ENCODE measurements at places on chromosomes 2 and 18. TPM values are rescaled to one million over a fixed set of nuclear protein-coding genes. Genes with fewer than 3 reads are reported as not detected.
A peak's percentile ranks its signal among the peaks of the same experiment; 100 is the strongest.

Gene FER1L5
- total RNA-seq: not detected

Gene STARD6
- not detected for total RNA-seq

DNA sequence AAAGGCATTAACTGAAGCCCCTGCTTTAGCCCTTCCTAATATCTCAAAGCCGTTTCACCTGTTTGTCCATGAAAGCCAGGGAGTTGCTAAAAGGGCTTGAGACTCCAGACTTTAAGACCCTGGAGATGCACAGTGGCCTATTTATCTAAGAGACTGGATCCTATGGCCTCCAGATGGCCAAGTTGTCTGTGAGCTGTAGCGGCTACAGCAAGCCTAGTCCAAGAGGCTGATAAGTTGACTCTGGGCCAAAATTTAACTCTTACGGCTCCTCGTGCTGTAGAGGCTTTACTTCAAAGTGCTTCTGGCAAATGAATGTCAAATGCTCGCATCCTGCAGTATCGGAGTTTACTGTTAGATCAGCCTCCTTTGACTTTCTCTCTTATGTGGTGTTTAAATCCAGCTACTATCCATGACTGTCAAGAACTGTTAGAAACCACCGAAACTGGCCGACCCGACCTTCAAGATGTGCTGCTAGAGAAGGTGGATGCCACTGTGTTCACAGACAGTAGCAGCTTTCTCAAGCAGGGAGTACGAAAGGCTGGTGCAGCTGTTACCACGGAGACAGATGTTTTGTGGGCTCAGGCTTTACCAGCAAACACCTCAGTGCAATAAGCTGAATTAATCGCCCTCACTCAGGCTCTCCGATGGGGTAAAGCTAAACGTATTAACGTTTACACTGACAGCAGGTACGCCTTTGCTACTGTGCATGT lies 336.7 kb upstream of the CNTNAP5 start:
- no peaks in the 10 kb centered on the region for H3K4me1 ChIP-seq
- DNase-seq: no peak
- H3K36me3 ChIP-seq: no peaks in the 10 kb centered on the region
- H3K27me3 ChIP-seq: no peaks in the 10 kb centered on the region
- H3K27ac ChIP-seq: no peak overlapping the region

DNA sequence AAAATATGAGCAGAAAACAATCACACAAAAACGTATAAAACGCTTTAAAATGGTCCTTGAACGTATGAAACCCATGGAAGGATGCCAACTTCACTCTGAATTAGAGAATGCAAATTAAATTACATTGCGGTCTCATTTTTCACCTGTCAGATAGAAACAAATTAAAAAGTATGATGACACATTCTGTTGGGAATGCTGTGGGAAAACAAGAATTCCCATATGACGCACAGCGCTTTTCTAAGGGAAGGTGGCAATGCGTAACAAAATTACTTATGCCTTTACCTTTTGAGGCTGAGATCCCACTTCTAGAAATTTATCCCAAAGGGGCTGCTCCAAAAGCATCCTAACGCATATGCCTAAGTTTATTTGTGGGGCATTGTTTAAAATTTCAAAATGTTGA lies 3.8 kb upstream of the RPS7 start:
- no peaks in the 10 kb centered on the region for H3K36me3 ChIP-seq
- H3K4me1 ChIP-seq: no peaks in the 10 kb centered on the region
- H3K27ac ChIP-seq: no peak overlapping the region
- H3K27me3 ChIP-seq: no peaks in the 10 kb centered on the region
- no peak overlapping the region for H3K4me3 ChIP-seq

DNA sequence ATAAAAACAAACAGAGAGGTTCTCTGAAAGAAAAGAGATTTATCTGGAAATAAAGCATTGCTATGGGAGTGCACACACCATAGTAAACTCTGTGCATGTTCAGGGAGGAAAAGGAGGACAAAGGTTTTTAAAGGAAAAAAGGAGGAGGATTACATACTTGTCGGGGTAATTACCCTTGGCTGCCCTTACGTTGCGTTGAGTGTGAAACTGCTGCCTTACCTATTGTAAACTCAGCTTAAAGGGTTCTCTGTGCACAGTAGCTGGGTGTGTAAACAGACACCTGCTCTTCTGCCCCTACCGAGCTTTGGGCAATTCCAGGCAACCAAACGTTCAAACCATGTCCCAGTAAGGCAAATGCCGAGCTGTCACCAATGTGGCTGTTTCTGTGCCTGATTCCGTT lies 29.6 kb upstream of the PXDN start:
- H3K36me3 ChIP-seq: no peaks in the 10 kb centered on the region
- H3K27ac ChIP-seq: no peak overlapping the region
- H3K4me1 ChIP-seq: no peaks in the 10 kb centered on the region
- H3K4me3 ChIP-seq: no peak overlapping the region
- H3K27me3 ChIP-seq: no peaks in the 10 kb centered on the region

GRCh38 chr2:71747559-71747958 lies 294.2 kb downstream of the DYSF start:
- no peak overlapping the region for H3K4me3 ChIP-seq
- H3K27me3 ChIP-seq: no peaks in the 10 kb centered on the region
- no peaks in the 10 kb centered on the region for H3K4me1 ChIP-seq
- peak overlapping the region; percentile 76 for H3K27ac ChIP-seq
- no peak for DNase-seq

Gene LAMA1
- total RNA-seq: 2.4 TPM

DNA sequence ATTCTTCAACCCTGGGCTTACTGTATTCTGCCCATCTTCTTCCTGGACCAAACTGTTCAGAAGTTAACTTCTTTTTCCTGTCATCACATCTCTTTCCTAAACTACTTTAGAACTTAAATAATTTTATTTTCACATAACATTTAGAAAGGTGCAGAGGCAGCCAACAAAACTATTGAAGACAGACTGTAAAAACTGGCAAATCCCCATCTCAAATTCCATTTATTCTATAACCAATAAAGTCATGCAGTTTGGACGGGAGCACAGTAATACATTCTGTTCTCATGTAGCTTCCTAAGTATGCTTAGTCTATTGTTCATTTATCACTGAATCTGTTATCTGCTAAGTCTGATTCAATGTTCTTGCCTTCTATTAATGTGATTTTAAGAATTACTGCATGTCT lies 99.1 kb downstream of the SMAD2 start:
- H3K4me1 ChIP-seq: no peaks in the 10 kb centered on the region
- H3K27ac ChIP-seq: no peak overlapping the region
- no peak for DNase-seq
- H3K36me3 ChIP-seq: no peaks in the 10 kb centered on the region
- H3K27me3 ChIP-seq: no peaks in the 10 kb centered on the region
- no peak overlapping the region for H3K4me3 ChIP-seq

DNA sequence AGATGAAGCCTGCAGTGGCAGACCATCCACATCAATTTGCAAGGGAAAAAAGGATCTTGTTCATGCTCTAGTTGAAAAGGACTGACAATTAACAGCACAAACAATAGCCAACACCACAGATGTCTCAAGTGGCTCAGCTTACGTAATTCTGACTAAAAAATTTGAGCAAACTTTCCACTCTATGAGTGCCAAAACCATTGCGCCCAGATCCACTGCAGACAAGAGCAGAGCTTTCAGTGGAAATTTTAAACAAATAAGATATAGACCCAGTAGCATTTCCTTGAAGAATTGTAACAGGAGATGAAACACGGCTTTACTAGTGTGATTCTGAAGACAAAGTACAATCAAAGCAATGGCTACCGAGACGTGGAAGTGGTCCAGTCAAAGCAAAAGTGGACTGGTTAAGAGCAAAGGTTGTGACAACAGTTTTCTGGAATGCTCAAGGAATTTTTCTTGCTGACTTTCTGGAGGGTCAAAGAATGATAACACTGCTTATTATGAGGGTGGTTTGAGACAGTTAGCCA lies 12.0 kb upstream of the ZNF396 start:
- H3K4me3 ChIP-seq: peak overlapping the region; percentile 16
- no peaks in the 10 kb centered on the region for H3K27me3 ChIP-seq
- no peak for DNase-seq
- H3K4me1 ChIP-seq: no peaks in the 10 kb centered on the region
- H3K36me3 ChIP-seq: no peaks in the 10 kb centered on the region

Gene HOXD13
- total RNA-seq: not detected

GRCh38 chr2:144015655-144016245 lies 504.2 kb downstream of the ZEB2 start:
- no peak for DNase-seq
- H3K27me3 ChIP-seq: no peaks in the 10 kb centered on the region
- no peak overlapping the region for H3K27ac ChIP-seq
- H3K4me3 ChIP-seq: no peak overlapping the region
- H3K4me1 ChIP-seq: peaks cover 4% of the 10 kb centered on the region

DNA sequence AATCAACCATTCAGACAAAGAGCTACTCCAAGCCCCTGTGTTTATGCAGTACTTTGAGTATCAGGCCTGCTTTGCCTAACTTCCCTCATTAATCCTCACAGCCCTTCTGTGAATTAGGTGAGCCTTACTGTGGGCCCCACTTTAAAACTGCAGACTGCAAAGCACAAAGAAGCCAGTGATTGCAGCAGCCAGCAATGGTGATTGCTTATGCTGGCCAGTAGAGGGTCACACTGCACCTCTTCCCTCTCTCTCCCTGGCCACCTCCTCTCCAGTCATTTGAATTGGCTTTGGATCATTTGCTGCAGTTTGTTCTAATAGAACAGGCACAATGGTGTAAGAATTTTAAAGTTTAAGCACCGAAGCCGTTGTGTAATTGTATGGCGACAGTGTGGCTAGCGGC lies 229.9 kb downstream of the AGPS start:
- H3K36me3 ChIP-seq: no peaks in the 10 kb centered on the region
- DNase-seq: no peak
- H3K27me3 ChIP-seq: no peaks in the 10 kb centered on the region
- no peak overlapping the region for H3K4me3 ChIP-seq
- no peak overlapping the region for H3K27ac ChIP-seq

DNA sequence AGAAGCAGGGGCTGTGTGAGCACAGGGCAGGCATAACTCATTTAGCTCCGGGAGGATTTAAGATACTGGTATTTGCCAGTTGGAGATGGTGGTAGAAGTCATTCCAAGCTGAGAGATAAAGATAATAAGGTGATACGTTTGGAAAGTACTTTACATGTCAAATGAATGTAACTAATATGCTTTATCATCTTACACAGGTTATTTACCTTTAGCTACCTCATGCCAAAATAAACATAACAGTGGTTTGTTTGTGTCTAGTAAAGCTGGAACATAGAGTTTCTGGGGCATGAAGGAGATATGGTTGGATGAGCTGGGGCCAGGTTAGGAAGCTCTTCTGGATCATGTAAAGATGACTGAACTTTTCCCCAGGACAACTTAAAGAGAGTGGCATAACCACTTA lies 126.9 kb upstream of the PIK3C3 start:
- no peaks in the 10 kb centered on the region for H3K27me3 ChIP-seq
- no peaks in the 10 kb centered on the region for H3K4me1 ChIP-seq
- H3K36me3 ChIP-seq: no peaks in the 10 kb centered on the region

Gene L3MBTL4
- 6.3 TPM for total RNA-seq

- DNase-seq: no peak
- H3K4me1 ChIP-seq: peaks cover 5% of the 10 kb centered on the region
- H3K36me3 ChIP-seq: no peaks in the 10 kb centered on the region
- no peaks in the 10 kb centered on the region for H3K27me3 ChIP-seq
- H3K4me3 ChIP-seq: no peak overlapping the region
Observed at GRCh38 chr2:21438949-21439348, 315.2 kb downstream of the TDRD15 start.

DNA sequence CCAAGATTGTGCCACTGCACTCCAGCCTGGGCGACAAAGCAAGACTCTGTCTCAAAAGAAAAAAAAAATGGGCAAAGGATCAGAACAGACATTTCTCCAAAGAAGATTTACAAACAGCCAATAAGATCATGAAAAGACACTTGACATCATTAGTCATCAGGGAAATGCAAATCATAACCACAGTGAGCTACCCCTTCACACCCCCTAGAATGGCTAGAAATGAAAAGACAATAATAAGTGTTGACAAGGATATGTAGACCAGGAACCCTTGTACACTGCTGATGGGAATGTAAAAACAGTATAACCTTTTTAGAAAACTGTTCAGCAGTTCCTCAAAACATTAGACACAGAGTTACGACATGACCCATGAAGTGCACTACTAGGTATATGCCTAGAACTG lies 18.4 kb upstream of the MTERF4 start:
- no peak overlapping the region for H3K4me3 ChIP-seq
- no peaks in the 10 kb centered on the region for H3K4me1 ChIP-seq
- no peaks in the 10 kb centered on the region for H3K36me3 ChIP-seq
- no peak overlapping the region for H3K27ac ChIP-seq
- H3K27me3 ChIP-seq: no peaks in the 10 kb centered on the region

GRCh38 chr2:71720283-71720560 lies 266.9 kb downstream of the DYSF start:
- no peak overlapping the region for H3K4me3 ChIP-seq
- no peaks in the 10 kb centered on the region for H3K27me3 ChIP-seq
- no peak for DNase-seq
- no peaks in the 10 kb centered on the region for H3K36me3 ChIP-seq
- H3K27ac ChIP-seq: peak overlapping the region; percentile 77
- no peaks in the 10 kb centered on the region for H3K4me1 ChIP-seq

GRCh38 chr2:226855787-226856186 lies 19.9 kb downstream of the RHBDD1 start:
- no peaks in the 10 kb centered on the region for H3K4me1 ChIP-seq
- H3K27me3 ChIP-seq: no peaks in the 10 kb centered on the region
- no peak for DNase-seq

- no peaks in the 10 kb centered on the region for H3K4me1 ChIP-seq
- no peak overlapping the region for H3K27ac ChIP-seq
- no peaks in the 10 kb centered on the region for H3K36me3 ChIP-seq
- no peaks in the 10 kb centered on the region for H3K27me3 ChIP-seq
- peak; percentile 12 for DNase-seq
Observed at GRCh38 chr2:97267411-97268074, 154.6 kb downstream of the ANKRD36 start.

DNA sequence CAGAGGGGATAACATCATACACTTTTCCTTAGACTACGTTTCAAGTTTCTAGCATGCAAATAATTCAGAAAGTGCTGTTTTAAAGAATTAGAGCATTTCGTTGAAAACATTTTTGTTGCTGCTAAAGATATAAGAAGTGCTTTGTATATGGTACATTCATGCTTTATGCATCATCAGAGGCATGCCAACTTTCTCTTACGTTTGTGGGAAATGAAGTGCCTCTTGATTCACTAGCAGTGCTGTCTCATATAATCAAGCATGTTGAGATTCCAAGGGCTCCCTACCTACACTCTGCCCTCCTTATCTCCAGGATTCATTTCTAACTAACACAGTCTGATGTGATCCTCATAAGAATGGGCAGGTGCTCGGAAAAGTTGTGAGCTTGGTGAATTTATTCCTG lies 748.6 kb upstream of the DDX18 start:
- H3K27ac ChIP-seq: no peak overlapping the region
- no peaks in the 10 kb centered on the region for H3K27me3 ChIP-seq
- no peak for DNase-seq
- no peaks in the 10 kb centered on the region for H3K36me3 ChIP-seq

Gene OXER1
- total RNA-seq: 1.5 TPM
